T-helper 9 cell (primary cell): ENCODE measurements at places on chromosomes 7 and 10.
A peak's percentile ranks its signal among the peaks of the same experiment; 100 is the strongest.

- no peak for DNase-seq
Observed at GRCh38 chr10:8594711-8595110, 540.2 kb downstream of the GATA3 start.

DNA sequence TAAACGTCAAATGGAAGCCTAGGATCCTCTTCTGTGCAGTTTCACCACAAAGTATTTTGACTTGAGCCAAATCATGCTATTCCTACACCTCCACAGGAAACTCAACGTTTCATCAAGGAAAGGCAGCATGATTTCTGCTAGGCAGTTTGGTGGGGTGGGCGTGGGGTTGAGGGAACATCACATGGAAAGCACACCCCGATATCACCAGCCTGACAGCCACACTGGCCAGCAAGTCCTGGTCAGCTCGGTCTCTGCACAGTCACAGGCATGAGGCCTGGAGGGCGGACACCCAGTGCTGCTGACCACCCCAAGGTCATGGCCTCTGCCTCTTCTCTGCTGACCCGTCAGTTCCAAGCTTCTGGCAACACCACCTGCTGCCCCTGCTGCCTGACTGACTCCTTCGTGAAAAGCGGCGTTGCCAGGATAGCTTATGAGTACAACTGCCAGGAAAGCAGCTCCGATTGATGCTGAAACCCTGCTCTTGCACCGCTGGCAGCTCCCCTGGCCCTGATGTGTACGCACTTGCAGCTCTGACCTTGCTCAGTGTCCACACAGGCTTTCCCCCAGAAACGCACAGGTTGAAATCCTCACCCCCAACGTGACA is 171.5 kb downstream of the DIP2C start:
- DNase-seq: no peak

DNA sequence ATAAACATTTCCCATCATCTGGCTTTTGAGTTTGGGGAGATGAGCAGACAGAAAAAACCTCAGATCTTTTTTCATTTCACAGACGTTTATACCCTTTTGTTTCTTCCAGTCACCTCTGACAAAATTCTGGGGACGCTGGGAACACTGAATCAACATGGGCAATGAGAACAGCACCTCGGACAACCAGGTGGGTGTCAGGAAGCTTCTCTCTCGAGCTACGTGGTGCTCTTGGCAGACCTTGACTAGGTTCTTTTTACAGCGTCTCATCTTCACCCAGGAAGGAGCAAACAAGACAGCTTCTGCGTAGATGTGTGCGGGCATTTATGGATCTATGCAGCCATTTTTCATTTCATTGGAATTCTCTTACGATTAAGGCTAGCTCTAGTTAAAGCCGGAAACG is 32.9 kb downstream of the TACC2 start:
- DNase-seq: no peak

DNA sequence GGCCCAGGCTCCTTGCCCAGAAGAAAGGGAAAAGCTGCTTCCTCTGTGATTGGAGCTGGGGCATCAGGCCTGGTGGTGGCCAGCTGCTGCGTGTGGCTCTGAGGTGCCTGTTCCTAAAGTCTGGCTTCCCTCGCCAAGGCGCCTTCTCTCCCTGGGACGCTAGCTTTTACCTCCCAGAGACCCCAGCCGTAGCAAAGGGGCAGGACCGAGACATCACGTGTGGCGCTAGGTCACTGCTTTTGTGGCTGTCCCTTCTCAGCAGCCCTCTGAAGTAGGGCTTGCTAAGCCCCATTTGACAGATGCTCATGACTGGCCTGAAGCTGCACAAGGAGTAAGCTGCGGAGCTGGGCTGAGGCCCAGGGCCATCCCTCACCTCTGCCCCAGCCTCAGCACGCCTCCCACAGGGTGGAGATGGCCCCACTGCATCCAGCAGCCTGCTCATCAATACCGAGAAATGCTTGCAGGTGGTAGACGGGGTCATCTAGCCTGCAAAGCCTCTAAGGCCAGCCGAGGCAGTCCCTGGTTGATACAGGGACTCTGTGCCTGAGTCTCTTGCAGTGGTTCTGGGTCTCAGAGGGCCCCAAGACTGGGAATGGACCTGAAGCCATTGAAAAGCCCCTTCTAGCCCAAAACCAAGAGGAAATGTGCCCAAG is 171.2 kb downstream of the LCOR start:
- DNase-seq: no peak

- DNase-seq: no peak
Observed at GRCh38 chr10:2944788-2945187, 122.6 kb upstream of the PFKP start.

- no peak for DNase-seq
Observed at GRCh38 chr10:725302-725701, 35.8 kb upstream of the DIP2C start.

DNA sequence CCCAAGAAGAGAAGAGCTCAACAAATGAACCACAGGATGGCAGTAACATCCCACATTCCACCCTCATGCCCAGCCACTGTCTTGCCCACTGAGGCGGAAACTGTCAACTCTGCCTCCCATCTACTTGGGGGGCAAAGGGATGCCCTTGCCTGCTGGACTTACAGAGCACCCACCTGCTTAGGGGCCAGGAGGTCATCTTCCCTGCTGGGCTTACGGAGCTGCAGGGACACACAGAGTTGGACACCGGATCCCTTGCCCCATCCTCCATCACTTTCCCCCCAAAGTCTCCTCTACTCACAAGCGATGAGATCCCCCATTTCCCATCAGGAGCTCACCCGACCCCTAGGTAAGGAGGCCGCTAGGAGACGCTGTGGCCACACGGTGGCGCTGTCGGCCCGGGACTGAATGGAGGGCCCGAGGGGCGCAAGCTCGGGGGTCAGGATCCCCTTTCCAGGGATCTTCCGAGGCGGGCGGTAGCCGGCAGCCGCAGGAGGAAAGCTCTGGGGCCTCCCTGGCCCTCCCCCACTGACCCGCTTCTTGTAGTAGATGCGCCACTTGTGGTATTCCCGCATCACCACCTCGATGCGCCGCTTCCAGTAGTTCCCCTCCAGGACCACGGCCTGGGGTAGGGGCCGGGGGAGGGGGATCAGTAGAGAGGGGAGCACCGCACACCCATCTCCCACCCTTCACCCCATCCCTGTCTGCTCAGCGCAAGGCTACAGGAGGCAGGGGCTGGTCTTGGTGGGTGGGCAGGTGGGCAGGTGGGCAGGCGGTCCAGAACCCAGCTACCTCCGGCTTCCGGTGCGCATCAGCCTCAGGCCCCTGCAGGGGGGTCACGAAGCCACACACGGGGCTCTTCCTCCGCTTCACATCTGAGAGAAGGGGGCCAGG is 17.3 kb downstream of the MLXIPL start:
- DNase-seq: peak; percentile 73

GRCh38 chr7:5620459-5620881 is 161.0 kb downstream of the RNF216 start:
- no peak for DNase-seq

DNA sequence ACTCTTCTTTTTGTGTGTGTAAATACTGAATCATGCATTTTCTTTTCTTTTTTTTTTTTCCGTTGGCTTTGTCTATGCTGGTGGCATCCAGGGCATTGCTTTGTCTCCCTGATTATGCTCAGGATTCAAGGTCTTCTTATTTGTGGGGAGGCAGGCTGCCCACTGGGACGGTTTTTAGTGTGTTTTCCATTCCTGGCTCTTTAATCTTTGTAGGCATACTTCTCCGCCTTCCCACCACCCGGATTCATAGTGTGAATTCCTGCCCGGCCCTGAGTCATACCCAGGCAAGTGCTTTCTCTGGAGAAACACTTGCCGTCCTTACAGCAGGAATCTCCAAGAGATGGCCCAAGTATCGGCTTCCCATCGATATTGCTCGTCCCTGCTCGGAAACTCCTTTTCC is 5.2 kb downstream of the ZNF655 start:
- DNase-seq: no peak

GRCh38 chr7:23811540-23811939 is 101.5 kb downstream of the STK31 start:
- DNase-seq: no peak

GRCh38 chr10:47261121-47261520 is 38.9 kb upstream of the GDF10 start:
- DNase-seq: no peak

- DNase-seq: no peak
Observed at GRCh38 chr10:132449811-132450181, 52.8 kb downstream of the PWWP2B start.

DNA sequence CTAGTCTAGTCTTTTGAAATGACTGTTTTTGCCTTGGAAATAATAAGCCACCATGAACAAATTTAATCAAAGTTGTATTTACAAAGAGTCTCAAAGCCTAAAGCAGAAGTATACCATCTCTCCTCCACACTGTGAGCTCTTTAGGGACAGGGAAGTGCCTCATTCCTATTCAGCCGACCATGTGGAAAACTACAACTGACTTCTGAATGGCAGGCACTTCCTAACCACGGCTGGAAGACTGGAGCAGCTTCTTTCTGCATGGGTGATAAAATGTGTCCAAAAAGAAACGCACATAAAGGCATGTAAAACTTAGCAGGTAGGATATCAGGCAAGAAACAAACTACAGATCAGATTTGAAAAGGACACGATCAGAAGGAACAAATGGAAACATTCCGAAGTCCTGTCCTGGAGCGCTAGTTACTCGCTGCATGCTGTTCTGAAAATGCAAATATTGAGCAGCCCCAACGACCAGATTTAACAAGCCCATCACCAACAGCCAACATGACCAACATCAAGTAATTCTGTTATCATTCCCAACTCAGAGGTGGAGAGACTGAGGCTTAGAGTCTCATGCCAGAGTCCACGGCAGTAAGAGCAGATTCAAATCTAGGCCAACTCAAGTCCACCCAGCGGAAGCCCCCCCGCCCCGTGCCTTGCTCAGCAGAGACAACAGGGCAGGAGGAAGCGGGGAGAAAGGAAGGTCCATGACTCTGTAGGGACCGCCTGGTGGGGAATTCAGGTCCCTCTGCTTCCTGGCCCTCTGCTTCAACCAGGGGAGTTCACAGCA is 26.5 kb downstream of the CTBP2 start:
- no peak for DNase-seq

DNA sequence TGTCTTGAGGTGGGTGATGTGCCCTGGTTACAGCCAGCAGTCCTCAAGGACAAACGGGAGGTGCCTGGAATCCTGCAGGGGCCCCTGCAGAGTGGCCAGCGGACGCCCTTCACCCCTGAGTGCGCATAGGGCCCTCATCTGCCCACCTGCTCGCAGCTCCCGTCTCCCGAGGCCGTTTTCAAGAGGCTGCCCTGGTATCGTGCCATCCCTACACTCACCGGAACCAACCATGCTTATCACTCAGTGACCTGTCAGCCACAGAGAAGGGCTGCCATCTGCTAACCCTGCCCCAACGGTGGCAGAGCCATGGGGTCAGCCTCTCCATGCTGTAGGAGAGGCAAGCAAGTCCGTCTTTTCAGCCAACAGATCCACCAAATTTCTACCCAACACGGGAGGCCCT is 122.0 kb downstream of the FAM53B start:
- no peak for DNase-seq

DNA sequence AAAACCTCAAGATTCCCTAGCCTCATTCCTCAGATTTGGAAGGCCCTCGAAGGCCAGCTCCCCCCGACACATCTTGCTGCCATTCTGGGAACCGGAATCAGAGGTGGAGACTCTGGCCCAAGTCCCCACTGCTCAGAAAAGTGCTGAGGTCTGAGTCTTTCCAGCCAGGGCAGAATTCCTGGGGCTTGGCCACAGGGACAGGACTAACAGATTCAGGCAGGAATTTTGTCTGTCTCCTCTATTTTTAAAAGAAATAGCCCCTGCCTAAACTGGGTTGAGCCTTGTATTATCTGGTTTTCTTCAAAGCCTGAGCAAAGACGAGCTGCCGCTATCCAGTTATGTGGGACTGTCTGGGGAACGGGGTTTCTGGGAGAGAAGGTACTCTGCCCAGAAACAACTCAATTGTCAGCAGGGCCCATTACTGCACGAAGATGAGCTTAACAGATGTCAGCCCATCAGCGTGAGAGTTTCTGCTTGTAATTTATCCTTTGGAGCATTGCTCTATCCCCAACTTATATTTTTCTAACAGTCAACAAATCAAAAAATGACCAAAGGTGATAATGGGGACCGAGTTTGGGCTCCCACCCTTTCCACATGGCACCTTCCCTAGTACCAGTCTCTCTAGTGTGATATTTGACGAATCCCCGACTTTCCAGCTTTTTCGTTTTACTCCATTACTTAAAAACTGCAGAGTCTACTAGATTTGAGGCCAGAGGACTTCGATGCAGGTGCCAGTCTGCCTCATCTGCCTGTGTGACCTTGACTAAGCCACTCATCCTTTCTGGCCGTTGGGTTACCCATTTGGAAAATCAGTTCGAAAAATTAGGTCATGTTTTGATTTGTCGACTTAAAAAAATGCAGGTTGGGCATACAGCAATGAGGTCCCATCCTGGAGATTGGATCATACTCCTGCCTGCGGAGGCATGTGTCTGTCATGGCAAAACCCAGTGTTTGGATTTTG is 110.9 kb downstream of the WDR11 start:
- DNase-seq: no peak

DNA sequence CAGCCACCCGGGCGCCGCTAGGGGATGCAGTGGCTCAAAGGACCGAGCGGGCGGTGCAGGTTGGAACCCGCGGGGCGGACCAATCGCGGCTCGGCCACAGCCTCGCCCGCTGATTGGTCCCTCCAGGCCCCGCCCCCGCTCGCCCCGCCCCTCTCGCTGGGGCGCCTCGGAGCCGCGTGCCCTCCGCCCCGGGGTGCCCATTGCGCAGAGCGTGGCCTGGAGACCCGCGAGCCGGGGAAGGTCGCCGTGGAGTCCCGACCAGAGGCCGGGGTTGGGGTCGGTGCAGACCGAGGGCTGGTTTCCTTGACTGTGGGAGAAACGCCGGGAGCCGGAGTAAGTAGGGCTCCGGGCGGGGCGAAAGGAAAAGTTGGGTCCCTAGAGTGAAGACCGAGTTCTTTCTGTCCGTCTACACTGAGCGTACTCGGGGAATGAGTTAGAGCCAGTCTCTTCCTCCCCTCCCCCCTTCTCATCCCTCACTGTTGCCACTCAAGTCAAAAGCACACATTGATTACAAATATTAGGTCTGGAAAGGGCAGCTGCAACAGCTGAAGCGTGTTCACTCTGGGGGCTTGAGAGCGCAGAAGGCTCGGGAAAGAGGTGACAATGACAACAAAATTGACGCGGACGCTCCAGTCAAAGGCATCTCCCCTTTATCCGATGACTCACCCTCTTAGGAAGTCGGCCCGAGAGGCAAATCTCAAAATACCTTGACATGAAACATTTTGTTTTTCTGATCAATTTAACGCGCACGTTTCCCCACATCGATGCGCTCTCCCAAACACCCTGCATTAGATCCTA is 843 bp upstream of the GATA3 start:
- peak; percentile 93 for DNase-seq

DNA sequence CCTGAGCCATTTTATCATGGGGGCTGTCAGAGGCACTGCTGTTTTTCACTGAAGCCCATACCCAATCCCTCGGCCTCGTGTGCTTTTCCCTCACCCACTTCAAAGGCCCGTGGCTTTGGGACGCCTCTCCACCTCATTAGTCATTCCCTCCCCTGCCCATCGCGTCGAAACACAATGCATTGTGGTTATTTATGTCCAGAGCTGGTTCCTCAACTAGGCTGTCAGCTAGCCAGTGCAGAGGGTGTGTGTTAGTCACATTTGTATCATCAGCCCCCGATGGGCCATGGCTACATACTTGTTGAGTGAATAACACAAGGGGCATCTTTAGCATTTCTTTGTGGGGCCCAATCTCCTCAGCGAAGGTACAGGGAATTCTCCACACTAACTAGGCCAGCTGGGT is 3.8 kb upstream of the CRCP start:
- DNase-seq: no peak

GRCh38 chr7:134593530-134594392 is 44.9 kb downstream of the AKR1B15 start:
- no peak for DNase-seq

GRCh38 chr7:157613575-157614322 is 276.9 kb downstream of the DNAJB6 start:
- no peak for DNase-seq
